Stimulated activated CD8-positive, alpha-beta memory T cell treated with anti-CD3 and anti-CD28 coated beads, Interleukin-7, amount 100 ng/mL, for 1 hour (primary cell): ENCODE measurements at places on chromosomes 3 and 15.

DNA sequence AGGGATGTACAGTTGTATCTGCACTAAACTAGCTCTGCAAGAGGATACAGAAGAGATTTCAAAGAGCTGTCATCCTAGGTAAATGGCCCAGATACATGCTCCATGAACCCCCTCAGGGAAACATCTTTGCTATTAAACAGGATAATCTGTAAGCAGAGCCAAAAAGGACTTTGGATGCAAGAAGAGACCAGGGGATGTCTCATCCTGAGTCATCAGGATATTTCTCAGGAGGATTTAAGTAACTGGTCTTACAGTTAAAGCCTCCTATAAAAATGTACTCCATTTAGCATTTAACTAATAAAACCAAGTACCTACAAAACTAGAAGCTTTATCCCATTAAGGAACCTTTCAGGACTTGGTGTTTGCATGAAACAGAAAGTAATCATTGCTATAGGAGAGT, 48.2 kb upstream of the PHLDB2 start:
- DNase-seq = no peak

DNA sequence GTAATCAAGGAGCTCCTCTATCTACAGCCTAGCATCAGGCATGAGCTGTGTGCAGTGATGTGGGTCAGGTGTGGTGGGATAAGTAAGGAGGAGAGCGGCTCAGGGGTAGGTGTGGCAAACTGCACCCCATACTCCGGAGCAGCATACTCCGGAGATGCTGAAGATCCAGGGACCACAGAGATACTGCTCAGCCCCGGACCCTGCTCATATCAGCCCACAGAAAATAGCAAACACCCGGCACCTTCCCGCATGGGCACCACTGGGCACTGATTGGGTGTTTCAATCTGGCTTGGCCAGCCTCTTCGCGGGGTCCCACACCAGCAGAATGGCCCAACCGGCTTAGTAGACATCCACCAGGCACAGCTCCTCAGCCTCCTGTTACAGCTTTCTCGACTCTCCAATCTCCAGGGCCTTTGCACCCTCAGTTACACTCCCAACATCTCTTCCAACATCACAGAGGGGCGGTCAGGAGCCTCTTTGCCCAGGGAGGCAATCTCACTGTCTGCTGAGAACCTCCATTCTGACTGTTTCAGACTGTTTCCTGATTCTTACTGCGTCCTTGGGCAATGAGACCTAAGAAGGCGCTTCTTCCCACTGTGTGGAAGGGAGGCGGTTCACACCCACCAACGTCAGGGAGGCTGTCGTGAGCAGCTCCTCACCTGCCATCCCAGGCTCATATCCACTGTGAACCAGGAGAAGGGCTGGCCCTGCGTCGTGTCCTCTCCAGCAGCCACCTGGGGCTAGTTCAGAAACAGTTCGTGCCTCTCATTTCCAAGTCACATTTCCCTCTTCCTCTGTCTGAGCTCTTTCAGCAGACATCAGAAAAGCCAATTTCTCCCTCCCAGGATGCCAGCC, 59.8 kb downstream of the CAPN7 start:
- no peak for DNase-seq

DNA sequence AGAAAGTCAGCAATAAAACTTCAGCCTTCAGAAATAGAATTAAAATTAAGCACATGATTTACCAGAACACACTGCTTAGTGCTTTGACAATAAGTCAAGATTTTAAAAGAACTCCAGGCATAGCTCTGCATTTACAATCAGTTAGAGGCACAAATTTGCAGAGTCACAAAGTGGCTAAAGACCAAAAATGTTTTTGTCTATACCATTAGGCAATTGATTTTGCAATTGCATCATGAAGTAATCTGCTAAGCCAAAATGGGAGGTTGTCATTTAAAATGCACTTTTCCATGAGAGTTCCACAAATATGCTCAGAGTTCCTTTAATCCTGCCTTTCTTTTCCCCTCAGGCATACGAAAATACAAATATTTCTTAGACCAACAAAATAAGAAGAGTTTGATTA, 10.1 kb upstream of the DCP1A start:
- no peak for DNase-seq

GRCh38 chr3:99599894-99600293, 38.5 kb upstream of the COL8A1 start:
- DNase-seq = no peak

DNA sequence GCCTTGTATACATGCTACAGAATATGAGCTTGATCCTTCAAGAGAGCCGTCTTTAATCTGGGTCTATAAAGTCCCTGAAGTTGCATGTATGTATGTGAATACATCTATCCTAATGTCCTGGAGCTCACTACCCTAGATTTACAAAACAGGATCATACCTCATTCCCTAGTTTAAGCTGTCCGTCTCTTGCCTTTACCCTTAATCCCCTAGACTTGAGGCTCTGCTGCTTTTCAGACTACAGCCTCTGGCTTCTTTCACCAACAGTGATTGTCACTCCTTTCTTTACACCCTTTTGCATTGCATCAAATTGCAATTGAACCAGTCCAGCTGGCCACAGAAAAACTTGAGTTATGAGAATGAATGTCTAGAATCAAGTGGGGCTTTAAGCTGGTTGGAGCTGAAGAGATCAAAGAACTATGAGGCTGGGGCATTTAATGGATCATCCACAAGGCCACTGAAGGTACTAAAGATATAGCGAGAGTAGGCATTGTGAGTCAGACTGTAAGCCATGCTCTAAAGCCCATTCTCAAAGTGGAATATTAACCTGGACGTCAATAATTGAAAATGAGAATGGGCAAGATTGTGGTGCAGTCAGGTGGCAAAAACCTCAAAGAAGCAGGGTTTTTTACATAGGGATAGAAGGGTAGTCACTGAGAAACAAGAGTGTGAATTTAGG, 12.3 kb upstream of the PLD1 start:
- no peak for DNase-seq

GRCh38 chr15:74799255-74799855, 13.3 kb upstream of the LMAN1L start:
- DNase-seq = no peak

GRCh38 chr15:43316016-43316970, 14.1 kb downstream of the LCMT2 start:
- DNase-seq = no peak

DNA sequence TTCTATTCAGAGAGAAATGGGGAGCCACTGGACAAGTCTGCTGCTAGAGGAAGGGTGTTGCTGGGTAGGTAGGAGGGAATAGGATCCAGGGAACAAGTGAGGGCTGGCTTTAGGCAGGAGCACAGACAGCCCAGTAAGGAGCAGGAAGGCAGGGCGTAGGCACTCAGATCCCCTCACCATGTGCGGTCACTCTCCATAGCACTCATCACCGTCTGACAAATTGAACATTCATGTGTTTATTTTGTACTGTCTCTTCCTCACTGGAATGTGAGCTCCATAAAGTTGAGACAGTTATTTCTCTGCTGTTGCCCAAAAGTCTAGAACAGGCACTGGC, 24.2 kb upstream of the LRRC34 start:
- DNase-seq = no peak

DNA sequence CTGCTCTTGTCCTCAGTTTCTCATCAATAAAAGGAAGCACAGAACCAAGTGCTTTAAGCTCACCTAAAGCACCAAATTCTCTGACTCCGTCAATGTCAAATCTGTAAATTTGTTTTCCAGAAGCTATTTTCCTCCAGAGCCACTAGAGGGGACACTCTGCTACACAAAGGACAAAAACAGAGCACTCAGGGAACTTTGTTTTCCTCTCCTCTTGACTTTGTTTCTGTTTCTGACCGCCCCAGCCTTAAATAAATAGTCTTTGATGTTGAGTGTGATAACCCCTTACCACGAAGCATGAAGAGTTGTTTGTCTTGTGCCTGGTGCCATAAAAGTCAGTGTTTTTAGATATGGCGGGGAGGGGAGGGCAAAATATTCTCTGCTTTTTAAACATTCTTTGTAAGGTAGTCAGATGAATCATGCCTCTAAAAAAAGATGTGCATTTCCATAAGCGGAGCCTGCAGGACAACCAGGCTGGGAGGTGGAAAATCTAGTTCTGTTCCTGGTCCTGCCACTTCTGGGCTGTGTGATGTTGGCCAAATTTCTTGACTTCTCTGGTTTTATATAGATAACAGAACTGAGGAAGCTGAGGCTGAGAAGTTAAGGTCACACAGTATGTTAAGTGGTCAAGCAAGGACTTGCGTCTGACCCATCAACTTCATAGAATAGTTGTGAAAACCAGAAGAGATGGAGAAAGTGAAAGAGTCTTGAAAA, 7.3 kb upstream of the ZBTB38 start:
- no peak for DNase-seq

DNA sequence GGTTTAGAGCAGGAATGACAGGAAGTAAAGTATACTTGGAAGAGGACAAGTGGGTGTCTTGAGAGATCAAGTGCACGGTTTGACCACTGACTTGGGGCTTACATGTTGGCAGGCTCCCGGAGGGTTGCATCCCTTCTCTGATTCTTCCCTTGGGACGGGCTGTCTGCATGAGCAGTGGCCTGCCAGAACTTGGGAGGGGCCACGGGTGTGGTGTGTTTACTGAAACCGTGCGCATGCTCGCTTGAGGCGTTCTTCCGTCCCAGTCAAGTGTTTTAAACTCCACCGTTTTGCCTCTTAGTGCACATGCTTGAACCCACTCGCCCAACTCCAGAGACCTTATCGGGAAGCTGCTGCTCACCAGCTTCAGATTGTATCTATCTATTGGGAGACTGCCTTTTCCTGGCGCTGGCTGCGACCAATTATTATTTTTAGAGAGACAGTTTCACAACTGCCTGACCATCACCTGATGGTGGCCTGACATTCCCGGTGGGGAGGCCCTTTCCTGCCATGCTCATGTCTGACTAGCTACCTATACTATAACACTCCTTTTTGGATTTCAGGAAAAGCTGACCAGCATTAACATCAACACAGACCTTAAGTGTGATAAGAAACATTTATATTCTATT, 14.9 kb upstream of the C3orf22 start:
- DNase-seq = no peak

DNA sequence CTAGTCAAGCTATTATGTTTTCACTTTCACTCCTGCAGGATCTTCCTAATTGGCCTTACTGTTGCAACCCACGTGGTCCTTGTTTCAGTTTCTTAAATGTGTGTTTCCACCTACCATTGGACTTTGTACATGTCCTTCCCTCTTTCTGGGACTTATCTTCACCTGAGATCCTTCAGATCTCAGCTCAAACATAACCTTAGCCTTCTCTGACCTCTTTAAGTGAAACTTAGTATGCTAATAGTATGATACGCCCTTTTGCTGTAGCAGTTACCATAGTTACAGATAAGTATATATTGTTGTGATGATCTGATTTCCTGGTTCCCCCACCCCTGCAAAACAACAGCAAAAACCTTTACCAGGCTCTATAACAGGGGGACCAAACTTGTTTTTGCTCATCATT, 35.2 kb downstream of the U2SURP start:
- no peak for DNase-seq
